Small intestine (tissue), 16 donors: ENCODE measurements at places on chromosomes 16 and 17.

DNA sequence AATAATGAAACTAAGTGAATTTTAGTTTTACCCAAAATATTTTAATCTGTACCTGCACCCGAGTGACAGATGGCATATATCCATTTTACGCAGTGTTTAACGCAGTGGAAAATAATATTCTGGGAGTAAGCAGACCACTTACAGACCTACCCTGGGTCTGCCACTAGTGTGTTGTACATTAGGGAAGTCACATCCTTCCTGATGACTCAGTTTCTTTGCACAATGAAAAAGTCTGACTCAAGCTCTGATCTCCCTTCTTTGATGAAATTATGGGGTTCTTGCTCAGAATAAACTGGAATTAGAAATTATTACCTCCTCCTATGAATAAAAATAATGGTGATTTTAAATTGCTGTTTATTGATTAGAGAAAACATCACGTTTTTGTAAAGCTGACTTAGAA lies 123.2 kb upstream of the AXIN2 start:
- no peak for DNase-seq

GRCh38 chr17:62724398-62725146 lies 83.5 kb downstream of the MARCHF10 start:
- no peak for DNase-seq

GRCh38 chr16:17313085-17313611 lies 157.6 kb downstream of the XYLT1 start:
- DNase-seq: no peak

GRCh38 chr17:15885770-15886169 lies 59.2 kb upstream of the ADORA2B start:
- no peak for DNase-seq

DNA sequence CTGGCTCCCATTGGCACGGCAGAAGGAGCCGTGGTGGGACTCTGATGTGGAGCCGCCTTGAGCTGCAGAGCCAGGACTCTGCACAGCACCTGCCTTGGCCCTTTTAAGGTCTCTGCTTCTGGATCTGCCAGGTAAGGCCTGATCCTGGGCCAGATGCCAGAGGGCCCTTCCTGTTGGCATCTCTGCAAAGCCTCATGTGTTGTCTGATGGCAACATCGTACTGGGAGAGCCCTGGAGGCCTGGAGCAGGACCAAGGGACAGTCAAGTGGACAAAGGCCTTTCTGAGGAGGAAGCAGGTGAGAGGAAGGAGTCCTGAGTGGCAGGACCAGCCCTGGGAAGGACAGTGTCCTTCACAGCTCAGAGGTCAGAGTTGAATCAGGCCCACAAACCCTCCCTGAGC lies 26.1 kb downstream of the SOCS1 start:
- DNase-seq: no peak

DNA sequence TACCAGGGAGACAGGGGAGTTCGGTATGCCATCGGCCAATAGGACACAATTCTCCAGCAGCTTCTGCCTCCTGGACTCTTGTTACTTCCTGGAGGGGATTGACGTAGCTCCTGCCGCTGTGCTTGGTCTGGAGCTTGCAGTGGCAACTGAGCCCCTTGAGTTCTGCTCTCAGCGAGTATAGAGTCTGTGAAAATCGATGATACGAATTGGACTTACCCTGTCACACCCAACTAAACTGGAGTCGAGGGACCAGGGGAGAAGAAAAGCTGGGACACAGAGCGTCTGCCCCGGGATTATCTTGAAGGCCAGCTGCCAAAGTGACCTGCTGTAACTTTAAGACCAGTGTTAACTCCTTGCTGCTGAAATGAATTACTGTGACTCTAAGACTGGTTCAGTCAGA lies 22.2 kb downstream of the SEC14L1 start:
- DNase-seq: peak; percentile 86

GRCh38 chr17:63435681-63436522 lies 10.2 kb downstream of the CYB561 start:
- DNase-seq: no peak

GRCh38 chr17:16937431-16937830 lies 34.5 kb downstream of the TNFRSF13B start:
- DNase-seq: no peak
